Common myeloid progenitor, CD34-positive (primary cell): ENCODE measurements at places on chromosomes 1 and 21.

DNA sequence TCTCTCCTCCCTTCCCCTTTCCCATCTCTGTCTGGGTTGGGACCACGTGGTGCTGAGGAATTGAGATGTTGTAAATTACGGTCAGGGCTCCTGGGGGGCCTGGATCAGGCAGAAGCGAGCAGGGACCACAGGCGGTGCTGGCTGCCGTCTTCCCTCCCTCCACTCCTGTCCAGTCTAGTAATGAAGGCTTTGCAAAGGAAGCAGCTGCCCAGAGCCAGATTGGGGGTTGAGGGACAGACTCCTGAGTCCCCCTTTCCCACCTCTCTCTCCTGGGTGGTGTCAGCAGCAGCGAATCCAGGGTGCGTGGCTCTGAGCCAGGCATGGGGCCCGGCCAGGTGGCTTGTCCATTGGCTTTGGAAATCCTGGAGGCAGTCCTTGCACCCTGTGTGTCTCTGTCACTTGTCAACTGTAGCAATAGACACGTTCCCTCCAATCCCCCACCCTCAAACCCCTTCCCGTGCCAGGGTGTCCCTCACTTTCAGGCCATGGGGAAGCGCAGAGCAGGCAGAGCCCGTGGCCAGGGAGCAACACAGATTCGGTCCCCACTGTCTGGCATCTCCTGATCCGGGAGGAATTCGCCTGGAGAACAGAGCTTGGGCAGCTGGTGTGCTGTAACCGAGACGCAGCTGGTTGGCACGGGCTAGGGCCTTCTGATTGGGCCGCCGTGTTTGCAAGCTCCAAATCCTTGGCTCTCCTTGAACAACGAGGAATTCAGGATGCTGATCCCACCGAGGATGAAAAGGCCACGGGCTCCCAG, 64.8 kb upstream of the WNT4 start:
- DNase-seq = no peak

DNA sequence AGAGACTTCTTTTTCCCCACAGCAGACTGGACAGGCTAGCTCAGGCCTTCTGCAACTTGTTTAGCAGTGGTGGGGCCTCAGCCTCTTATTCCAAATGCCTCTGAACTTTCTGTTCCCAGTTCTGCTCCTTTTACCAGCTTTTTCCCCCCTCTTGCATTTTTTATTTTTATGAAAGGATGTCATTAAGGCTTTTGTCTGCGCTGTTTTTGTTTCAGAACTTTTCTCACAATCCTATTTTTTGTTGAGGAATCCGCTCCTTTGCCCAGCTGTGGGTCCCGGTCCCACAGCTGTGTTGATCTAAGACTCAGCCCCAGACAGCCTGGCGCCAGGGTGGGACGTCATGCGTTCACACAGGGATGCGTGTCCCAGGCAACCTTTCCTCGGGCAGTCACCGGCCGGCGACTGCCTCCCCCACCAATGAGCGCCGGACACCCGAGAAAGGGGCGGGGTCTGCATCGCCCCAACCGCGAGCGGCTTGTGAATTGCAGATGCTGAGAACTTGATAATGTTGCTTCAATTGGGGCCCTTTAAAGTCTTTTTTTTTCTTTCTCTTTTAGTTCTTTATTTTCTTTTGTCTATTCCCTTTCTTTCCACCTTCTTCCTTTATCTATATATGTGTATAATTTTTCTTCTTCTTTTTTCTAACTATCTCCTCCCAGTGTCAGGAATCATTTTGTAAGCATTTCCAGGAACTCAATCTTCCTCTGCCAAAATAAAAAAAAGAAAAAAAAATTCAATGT, 3.0 kb upstream of the ID3 start:
- peak; percentile 90 for DNase-seq

GRCh38 chr1:207004931-207005830, 27.4 kb downstream of the C1orf116 start:
- peak; percentile 56 for DNase-seq

DNA sequence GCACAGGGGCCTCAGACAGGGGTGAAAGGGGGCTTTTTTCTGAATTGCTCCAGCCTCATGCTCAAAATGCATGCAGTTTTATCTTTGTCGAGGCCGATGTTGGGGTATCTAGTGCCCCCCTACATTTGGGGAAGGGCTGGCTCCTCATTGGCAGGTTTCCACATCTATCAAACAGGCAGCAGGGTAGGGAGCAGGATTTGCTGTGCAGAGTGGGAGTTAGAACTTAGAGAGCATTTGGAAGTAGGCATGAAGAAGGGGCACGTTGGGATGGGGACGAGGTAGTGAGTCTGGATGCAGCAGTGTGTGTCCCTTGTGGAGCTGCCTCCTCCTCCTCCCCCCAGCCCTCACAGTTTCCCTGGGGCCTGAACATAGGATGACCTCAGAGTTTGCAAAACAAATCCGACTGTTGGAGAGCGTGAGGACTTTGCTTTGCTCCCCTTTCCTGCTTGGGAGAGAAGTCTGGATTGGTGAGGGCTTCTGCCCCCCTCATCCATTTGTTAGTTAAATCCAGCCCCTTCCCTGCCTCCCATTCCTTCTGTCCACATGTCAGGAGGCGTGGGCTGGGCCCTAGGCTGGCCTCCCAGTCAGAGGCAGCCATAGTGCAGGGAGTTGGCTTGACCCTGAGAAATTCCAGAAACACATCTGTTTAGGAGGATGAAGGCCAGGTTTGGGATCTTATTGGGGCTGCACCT, 36.9 kb upstream of the GPR37L1 start:
- no peak for DNase-seq

DNA sequence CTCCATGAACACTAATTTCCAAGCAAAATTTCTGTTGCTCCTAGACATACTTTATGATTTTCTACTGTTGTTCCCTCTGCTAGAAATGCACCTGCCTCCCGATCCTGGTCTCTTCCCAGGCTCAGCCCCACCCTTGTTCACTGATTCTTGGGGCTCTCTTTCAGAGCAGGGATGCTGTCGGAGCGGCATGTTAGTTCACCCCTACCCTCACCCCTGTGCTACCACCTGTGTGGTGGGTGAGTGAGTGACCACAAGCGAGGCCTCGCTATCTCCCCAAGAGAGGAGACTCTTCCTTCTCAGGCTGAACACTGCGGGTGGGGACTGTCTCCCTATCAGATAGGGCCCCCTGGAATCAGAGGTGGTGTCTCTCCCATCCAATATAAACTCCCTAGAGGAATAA, 4.9 kb upstream of the S100A8 start:
- DNase-seq = no peak

DNA sequence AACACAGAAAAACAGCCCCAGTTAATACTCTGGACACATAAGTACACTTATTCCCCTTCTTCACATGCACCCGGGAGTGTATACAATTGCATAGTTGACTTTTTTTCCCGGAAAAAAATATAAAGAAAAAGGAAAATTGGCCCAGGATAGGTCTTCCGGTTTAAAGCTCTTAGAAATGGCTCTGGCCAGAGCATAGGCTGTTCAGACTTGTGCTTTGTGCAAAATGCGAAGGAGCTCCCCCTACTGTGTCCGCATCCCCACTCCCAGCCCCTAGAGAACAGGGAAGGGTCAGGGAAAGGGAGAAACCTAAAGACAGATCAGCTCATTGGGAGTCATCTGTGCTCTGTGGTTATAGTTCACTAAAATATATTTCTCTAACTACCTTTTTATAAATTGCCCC, 5.5 kb upstream of the MTMR11 start:
- DNase-seq = no peak

GRCh38 chr1:26701266-26701994, 5.6 kb downstream of the ARID1A start:
- peak; percentile 44 for DNase-seq

DNA sequence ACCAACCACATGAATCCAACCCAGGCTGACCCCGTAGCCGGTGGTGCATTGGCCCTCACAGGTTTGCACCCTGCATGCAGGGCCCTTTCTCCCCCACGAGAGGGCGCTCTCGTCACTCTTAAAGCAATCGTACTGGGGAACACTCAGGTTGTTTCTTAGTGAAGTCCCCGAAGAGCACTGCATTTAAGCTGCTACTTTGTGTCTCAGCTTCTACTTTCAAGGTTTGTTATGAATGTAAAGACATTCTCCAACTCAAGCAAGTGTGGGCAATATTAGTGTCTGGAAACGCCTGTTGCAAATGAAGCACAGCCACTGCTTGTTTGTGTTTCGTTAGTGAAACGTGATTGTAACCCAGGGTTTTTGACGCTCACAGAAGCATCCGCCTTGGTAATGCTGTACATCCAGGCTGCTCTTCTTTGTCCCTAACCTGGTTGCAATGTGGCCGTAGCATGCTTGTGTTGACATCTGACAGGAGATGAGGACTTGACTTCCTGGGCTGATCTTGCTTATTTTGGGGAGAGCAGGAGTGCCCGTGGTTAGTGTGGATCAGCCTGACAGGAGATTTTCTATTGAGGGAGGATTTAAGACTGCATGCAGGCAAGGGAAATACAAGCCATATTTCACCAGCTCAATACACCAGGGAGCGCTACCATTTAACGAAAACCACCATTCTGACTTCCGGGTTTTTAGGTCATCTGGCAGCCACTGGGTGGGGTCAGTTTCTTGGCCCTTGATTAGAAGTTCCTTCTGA, 79.8 kb downstream of the ST6GALNAC3 start:
- DNase-seq = peak; percentile 85

GRCh38 chr1:61334718-61335589, 252.6 kb downstream of the NFIA start:
- no peak for DNase-seq

GRCh38 chr1:248818505-248819374, 7.0 kb downstream of the SH3BP5L start:
- DNase-seq = no peak

GRCh38 chr1:92476071-92476631, 10.6 kb downstream of the GFI1 start:
- peak; percentile 44 for DNase-seq

GRCh38 chr1:241077386-241078147, 279.4 kb downstream of the RGS7 start:
- DNase-seq = no peak

DNA sequence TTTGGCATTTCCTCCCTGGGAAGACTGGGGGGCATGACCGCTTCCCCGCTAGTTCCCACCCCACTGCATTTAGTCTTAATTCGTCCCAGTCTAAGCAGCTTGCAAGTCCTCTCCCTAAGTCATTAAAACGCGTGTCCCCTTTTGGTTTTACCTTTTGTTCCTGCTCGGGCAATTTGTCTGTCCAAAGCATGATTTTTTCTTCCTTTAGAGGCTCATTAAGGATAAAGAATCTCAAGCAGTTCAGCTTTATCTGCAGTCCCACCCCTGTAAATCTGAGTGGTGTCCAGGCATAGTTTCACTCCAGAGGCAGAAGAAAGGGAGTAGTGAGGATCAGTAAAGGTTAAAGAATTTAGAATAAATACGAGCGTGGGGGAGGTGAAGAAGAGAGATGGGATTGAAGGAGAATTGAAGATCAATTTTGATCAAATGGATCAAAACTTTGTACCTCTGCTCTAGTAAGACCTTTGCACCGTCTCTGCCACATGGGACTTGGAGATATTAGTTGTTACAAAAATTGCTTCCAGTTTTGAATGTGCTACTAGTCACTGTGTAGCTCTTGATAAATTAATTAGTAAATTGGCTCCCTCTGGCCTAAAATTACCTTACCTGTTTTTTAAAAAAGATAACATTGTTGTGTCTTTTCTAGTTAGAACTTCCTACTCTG, 989 bp upstream of the ETV3 start:
- no peak for DNase-seq

DNA sequence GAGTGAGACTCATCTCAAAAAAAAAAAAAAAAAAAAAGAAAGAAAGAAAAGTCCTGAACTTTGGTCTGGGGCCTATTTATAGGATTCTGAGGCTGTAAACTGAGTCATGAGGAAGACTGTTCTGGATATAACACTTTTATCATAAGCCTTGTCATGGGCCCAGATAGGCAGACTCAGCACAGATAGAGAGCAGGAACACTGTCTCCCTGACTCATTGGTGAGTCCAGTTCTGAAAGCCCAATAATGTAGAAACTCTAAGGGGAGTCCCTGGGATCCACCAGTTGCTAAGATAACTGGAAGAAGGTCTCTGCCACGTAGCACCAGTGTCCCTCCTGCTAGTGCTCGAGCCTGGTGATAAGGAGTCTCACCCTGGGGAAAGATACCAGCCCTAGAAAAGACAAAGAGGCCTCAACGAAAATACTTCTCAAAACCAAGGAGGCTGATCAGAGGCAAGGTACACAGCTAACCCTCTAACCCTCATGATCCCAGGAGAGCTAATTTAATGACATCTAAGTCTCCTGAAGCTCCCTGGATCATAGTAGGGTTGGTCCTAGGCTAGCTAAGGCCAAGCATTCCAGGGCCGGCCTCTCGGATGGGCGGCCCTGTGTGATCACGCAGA, 43.5 kb downstream of the LPAR3 start:
- no peak for DNase-seq

DNA sequence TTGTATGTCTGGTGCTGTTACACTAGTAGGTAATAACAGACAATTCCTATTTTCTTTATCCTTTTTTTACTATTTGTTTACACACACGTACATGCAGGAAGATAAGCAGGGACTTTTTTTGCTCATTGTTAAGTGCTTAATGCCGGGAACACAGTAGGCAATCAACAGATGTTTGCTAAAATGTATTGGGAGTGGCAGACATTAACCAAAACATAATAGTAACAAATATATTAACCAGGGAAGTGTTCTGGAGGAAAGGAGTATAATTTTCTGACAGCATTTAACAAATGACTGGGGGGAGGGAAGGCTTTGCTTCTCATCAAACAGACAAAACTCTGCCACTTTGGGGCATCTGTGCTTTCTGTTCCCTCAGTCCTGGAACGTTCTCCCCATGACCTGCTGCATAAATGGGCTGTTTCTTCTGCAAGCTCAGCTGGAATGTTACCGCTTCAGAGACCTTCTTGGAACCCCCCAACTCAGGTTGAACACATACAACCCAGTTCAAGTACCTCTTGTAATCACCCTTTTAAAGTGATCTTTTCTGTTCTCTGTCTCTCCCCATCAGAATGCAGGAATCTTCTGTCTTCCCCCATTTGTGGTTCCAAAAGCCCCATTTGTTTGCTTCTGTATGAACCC, 2.1 kb downstream of the CR1L start:
- no peak for DNase-seq

DNA sequence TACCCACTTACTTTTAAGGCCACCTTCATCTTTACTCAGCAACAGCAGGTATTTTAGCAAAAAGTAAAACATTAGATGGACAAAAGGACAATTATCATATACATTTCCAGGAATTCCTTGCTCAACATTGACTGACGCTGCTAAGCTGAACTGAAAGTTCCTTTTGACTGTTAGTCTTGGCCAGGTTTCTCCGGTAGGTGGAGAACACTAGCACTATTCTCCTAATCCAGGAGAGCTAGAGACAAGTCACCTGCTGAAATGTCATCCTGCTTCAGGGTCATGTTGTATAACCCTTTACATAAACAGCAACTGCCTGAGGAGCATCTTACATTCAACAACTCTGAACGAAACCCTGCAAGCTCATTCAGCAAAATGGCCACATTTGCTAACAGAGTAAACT, 109.0 kb upstream of the ESRRG start:
- no peak for DNase-seq
